ENCODE measurements at places on chromosomes 16 and 17.

DNA sequence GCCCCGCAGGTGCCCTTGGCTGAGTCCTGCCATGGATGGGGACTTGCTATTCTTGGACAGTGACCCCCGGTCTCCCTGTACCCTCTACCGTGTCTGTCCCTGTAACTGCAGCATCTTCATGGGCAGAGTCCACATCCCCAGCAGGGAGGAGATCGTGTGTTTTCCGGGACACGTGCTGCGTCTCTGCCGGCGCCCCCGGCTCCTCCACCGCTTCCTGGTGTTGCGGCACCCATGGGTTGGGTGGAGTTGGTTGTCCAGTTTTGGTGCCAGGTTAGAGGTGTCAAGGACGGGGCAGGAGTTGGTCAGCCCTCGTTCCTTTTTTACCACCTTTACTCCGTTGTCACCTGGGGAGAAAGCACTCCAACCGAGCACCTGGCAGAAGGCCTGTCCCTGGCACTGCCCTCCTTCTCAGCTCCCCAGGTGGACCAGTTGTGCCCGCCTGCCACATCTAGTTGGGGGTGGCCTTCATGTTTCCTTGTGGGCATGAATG, 20.0 kb downstream of the BAIAP2 start:
- DNase-seq: no peak

DNA sequence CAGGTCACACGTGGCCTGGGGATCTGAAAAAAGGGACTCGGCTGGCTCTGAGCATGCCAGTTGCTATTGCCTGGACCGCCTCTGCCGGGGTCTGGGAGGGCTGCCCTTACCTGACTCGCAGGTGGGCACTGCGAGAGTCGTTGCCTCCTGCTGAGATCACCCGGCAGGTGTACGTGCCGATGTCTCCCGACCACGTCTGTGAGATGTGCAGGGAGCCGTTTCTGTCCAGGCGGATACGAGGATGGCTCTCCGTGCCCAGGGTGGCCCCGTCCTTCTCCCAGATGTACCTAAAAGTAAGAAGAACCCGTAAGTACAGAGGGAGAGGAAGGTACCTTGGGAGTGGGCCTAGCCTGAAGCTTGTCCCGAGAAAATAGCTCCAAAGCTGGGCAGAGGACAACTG, 112.0 kb upstream of the CDC42EP4 start:
- DNase-seq: no peak

DNA sequence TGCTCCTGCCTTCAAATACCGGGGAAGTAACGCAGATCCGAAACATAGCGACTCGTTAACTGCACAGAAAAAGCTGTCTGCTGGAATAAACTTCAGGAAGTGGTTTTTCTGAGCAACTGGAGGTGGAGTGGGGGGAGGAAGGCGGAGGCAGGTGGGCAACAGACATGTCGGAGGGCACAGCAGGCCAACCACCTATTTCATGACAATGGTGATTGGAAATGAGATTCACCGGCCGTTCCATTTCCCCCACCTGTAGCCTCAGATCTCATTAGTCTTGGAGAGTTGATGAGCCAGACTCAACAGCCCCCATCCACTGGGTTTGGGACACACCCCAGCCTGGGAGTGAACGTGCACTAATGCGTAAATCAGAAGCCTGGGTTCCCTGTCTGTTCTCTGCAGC, 7.7 kb upstream of the PECAM1 start:
- DNase-seq: no peak

- DNase-seq: no peak
These were observed 39.4 kb upstream of the PHB1 start for GRCh38 chr17:49454050-49454449.

- DNase-seq: no peak
These were observed 253.8 kb upstream of the PMFBP1 start for GRCh38 chr16:72425571-72426341.

DNA sequence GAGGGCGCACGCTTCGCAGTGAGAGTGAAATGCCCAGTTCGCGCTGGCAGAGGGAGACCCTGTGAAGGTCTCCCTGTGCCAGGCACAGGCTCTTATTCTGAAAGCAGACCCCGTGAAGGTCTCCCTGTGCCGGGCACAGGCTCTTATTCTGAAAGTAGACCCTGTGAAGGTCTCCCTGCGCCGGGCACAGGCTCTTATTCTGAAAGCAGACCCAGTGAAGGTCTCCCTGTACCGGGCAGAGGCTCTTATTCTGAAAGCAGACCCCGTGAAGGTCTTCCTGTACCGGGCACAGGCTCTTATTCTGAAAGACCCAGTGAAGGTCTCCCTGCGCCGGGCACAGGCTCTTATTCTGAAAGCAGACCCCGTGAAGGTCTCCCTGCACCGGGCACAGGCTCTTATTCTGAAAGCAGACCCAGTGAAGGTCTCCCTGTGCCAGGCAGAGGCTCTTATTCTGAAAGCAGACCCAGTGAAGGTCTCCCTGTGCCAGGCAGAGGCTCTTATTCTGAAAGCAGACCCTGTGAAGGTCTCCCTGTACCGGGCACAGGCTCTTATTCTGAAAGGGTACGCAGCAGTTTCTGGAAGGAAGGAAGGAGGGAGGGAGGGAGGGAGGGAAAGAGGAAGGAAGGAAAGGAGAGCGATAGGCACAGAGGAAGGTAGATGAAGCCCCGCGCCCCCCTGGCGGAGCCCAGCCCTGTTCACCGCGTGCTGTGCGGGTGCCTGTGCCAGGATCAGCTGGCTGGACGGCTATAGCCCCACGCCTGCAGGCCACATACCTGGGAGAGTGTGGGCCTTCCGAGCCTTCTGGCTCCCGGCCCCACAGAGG, 55.3 kb downstream of the WDR45B start:
- DNase-seq: peak; percentile 26

DNA sequence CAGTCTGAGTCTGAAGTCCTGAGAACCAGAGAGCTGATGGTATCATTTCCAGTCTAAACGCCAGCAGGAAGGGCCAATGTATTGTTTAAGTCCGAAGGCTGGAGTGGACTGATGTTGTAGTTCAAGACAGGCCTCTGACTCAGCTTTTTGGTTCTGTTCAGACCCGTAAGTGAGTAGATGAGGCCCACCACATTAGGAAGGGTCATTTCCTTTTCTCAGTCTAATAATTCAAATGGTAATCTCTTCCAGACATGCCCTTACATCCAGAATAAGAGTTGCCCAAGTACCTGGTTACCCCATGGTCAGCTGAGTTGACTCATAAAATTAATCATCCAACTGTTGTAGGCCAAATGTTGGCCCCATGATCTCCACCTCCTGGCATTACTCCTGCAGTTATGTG, 442.6 kb upstream of the HSBP1 start:
- no peak for DNase-seq

GRCh38 chr16:85646358-85646907, 33.3 kb downstream of the GSE1 start:
- DNase-seq: no peak

Measured in activated naive CD4-positive, alpha-beta T cell (primary cell).